ENCODE measurements at places on chromosomes 7 and 10.

DNA sequence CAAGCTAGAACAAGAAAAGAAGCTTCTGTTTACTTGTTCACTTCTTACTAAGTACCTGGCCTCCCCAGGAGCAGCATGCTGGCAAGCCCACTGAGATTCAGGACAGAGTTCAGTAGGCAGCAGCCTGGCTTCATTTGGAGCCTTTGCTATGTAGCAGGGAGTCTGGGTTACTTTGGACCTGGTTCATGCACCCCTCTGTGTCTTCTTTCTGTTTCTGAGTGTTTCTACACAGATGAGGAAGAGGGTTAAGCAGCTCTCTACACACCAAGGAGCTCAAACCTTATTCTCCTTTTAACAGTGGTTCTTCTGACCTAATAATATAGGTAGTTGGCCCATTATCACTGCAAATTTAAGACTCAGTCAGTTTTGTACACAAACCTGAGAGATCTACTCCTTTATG is 152.9 kb downstream of the ARID5B start:
- DNase-seq, result no peak

DNA sequence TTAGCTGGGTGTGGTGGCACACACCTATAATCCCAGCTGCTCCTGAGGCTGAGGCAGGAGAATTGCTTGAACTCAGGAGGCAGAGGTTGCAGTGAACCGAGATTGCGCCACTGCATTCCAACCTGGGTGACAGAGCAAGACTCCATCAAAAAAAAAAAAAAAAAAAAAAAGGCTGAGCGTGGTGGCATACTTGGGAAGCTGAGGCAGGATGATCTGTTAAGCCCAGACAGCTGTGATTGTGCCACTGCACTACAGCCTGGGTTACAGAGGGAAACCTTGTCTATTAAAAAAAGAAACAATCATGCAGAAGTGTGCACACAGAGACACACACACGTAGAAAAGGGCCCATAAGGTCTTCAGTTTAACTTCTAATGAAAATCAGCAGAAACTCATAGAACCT is 150.6 kb downstream of the TPST1 start:
- DNase-seq, result no peak

DNA sequence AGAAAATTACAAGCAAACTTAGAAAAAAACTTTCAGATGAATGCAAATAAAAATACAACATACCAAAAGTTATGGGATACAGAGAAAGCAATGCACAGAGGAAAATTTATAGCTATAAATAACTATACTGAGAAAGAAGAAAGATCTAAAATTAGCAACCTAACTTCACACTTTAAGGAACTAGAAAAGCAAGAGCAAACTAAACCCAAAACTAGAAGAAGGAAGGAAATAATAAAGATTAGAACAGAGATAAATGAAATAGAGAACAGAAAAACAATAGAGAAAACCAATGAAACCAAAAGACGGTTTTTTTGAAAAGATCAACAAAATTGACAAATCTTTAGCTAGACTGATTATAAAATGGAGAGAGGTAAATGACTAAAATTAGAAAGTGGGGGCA is 9.6 kb upstream of the STRA8 start:
- DNase-seq, result no peak

DNA sequence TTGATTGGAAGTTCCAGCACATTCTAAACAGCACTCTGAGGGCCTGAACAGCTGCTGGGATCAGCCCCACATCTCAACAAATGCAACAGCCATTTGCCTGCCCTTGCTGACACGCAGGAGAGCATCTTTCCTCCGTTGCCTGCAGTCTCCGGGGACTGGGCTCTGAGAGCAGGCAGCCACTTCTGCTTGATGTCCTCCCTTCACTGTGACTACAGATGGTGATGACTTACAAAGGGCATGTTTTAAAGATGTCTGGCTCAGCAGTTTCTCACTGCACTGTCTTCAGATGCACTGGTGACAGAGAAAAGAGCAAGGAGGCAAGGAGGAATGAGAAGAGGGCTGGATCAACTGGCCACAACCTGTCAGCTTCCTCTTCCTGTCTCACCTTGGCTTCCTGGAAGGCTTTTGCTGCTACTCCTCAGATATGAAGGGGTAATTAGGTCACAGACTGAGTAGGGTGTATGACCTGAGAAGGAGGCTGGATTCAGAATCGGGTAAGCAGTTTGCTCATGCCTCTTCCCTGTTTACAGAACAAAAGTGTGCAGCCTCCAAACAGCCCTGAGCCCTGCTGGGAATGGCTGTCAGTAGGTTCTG is 143.5 kb upstream of the GHITM start:
- DNase-seq, result no peak

DNA sequence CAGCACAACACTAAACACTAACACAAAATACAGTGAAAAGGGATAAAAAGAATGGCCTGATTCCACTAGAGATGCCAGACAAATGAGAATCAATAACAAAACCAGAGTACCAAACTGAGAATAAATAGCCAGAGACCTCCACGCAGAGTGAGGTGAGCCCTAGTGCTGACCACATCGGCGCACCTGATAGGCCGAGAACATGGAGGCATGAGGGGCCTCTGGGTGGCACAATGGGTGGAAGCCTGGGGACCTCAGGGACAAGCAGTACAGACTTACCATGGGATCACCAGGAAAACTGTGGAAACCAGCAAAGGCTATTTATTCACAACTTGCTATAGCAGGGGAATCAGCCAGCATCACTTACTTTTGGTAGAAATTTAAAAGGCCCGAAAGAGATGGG is 1.8 kb upstream of the CSGALNACT2 start:
- DNase-seq, result no peak

DNA sequence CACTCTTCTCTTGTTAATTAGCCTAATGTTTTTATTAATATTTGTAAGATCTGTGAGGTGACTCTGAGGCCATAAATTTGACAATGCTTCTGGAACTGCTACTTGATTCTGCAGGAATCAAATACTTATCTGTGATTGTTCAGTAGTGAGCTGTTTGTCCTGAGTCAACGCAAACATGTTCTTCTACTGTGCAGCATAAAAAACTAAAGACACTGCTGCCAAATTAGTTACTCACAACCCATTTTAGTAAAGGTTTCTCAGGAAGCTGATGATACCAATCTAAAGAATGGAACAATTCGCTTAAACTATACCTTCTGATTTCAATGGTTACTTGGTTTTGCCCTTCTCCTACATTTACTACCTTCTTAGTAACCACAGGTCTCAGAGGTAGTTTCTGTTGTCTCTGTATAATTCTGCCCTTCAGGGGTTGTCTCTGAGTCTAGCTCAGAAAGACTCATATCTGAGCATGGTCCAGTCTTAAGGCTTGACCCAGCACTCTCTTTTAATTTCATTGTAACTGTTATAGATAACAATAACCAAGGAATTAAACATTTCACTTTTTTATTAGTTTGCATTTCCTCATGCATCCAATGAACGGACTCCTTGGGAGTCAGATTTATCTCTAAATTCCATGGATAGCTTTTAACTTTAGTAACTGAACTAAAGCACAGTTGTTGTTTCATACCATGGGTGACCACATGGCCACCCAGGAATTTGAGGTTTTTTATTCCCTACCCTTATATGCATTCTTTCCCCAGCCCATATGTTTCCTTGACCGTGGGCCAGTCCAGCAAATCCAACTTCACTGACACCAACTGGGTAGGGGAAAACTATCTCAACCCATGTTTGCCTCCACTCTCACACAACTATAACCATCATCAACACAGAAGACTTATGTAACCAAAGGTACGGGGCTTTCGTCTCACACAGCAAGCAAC is 309.5 kb upstream of the TEX47 start:
- no peak for DNase-seq

DNA sequence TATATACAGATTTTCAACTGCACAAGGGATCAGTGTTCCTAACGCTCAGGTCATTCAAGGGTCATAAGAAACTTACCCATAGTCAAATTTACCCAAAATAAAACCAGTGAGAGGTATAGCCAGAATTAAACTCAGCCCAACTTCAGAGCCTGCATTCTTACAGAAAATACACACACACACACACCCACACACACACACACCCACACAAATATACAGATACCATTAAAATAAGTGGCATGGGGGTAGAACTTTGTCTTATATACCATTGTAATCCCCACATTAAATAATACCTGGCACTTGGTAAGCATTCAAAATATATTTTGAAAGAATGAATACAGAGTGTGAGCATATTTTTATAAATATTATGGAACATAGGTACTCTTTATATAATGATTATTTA is 93.8 kb downstream of the CHCHD3 start:
- DNase-seq, result no peak

Measured in epithelial cell of proximal tubule (primary cell).